ENCODE measurements at places on chromosomes 13 and 19. TPM values are rescaled to one million over a fixed set of nuclear protein-coding genes. Genes with fewer than 3 reads are reported as not detected.

MEX3D gene
- total RNA-seq: 8.4 TPM

NLRP11 gene
- 1.3 TPM for total RNA-seq

ZNF557 gene
- 9.4 TPM for total RNA-seq

IRGC gene
- not detected for total RNA-seq

DNA sequence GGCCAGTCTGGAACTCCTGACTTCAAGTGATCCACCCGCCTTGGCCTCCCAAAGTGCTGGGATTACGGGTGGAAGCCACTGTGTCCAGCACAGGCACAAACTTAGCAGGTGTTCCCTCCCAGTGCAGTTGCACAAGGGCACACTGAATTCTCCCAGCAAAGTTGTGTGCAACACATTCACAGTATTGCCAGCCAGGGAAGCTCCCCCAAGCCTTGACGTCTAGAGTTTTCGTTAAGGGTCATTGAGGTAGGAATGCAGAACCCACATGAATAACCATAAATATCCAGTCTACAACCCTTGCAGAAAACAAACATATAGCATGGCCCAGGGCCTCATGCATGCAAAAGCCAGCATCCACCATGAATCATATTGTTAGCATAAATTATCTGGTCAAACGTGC lies 3.3 kb upstream of the AURKC start:
- DNase-seq: no peak

DNA sequence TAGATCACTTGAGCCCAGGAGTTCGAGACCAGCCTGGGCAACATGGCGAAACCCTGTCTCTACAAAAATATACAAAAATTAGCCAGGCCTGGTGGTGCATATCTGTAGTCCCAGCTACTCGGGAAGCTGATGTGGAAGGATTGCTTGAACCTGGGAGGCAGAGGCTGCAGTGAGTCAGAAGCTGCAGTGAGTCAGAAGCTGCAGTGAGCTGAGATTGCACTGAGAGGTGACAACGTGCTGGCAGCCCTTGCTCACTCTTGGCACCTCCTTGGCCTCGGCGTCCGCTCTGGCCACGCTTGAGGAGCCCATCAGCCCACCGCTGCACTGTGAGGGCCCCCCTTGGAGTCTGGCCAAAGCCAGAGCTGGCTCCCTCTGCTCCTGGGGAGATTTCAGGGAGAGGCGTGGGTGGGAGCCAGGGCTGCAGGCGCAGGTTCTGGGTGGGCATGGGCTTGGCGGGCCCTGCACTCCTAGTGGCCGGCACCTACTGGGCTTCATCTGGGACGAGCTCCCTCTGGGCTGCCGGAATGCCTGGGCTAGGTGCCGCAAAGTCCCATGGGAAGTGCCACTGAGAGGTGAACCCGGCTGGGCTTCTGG lies 39.5 kb upstream of the RPL21 start:
- DNase-seq: peak; percentile 82

GRCh38 chr19:3573162-3573857 lies 566 bp downstream of the HMG20B start:
- DNase-seq: no peak

DNA sequence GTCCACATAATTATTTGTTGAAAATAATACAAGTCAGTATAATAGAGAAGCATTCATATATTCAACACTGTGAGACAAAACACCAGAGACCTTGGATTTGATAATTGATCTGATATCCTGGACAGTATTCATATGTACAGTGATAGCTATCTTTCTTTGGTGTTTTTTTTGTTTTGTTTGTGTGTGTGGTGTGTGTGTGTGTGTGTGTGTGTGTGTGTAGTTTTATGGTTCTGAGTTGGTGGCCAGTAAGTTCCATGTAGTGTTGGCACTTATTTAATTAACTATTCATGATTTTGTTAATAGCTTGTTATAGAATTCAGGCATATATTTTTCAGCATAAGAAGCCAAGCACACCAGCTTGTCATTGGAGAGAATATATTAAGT lies 1.6 kb upstream of the ANGPTL6 start:
- no peak for DNase-seq

GRCh38 chr19:14400951-14401431 lies 18.1 kb downstream of the DDX39A start:
- DNase-seq: no peak

Data from RPMI7951 (cell line).